ENCODE measurements at places on chromosomes 16 and 17. TPM values are rescaled to one million over a fixed set of nuclear protein-coding genes. Genes with fewer than 3 reads are reported as not detected.

DNA sequence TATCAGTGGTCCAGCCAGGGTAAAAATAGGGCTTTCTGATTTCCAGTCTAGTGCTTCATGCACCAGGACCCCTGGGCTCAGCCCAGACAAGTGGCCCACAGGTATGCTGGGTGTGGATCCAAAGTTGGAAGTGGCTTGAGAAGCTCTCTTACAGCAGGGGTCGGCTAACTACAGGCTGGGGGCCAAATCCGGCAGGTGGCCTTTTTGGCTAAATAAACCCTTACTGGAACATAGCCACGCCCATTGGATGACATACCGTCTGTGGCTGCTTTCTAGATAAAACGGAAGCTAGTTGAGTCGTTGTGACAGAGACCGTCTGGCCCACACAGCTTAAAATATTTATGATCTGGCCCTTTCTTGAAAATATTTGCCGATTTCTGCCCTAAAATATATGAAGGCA is 119.0 kb upstream of the CDC42EP4 start:
- H3K36me3 ChIP-seq = no peaks in the 10 kb centered on the region
- no peak overlapping the region for H3K4me3 ChIP-seq
- no peaks in the 10 kb centered on the region for H3K27me3 ChIP-seq
- H3K4me1 ChIP-seq = peaks cover 4% of the 10 kb centered on the region
- no peak overlapping the region for H3K27ac ChIP-seq

DNA sequence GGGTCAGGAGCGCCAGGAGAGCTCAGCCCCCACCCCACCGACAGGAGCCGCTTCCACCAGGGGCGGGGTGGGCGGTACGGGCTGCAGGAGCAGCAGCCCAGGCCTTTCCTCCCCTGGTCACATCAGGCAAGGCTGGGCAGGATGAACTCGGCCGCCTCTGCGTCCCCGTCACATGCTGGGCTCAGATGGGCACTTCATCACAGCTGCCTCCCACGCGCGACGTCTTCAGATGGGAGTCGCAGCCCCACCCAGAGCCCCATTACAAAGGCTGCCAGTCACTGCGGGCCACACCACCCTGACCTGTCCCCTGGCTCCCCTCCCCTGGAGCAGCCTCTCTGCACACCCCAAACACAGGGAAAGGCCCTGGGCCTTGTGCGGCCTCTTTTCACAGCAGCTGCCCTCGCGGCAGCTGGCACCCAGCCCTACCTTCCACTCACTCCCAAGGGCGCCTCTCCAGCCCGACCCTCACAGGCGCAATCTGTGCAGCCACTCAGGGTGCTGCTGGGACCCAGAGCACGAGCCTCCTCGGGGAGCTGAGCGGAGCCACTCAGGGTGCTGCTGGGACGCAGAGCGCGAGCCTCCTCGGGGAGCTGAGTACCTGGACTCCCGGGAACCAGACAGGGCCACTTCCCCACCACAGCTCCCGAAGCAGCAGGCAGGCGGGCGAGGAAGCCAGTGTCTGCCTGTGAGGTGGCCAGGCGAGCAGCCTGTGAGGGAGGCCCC is 4.7 kb downstream of the ZNF598 start:
- no peak overlapping the region for H3K27ac ChIP-seq
- H3K4me1 ChIP-seq = peaks cover 55% of the 10 kb centered on the region
- H3K4me3 ChIP-seq = no peak overlapping the region
- peaks cover 30% of the 10 kb centered on the region for H3K36me3 ChIP-seq
- no peak for DNase-seq
- H3K27me3 ChIP-seq = no peaks in the 10 kb centered on the region

DNA sequence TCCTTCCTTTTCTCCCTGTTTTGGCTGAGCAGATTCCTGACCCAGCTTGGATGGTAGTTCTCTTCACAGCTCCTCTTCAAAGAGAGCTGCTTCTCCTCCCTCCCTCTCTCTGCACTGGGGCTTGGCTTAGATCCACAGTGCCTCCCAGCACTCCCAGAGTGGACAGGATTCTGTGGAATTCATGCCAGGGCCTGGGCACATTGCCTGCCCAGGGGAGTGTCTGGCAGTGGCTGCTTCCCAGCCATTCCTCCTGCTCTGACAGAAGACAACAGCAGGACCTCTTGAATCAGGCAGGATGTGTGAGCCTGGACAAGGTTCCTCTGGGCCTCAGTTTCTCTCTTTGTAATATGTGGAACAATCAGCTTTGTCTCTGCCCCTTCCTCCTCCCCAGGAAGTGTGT is 4.5 kb upstream of the MMP28 start:
- peaks cover 14% of the 10 kb centered on the region for H3K4me1 ChIP-seq
- H3K27me3 ChIP-seq = peaks cover 11% of the 10 kb centered on the region
- H3K27ac ChIP-seq = no peak overlapping the region
- no peaks in the 10 kb centered on the region for H3K36me3 ChIP-seq
- H3K4me3 ChIP-seq = no peak overlapping the region

DNA sequence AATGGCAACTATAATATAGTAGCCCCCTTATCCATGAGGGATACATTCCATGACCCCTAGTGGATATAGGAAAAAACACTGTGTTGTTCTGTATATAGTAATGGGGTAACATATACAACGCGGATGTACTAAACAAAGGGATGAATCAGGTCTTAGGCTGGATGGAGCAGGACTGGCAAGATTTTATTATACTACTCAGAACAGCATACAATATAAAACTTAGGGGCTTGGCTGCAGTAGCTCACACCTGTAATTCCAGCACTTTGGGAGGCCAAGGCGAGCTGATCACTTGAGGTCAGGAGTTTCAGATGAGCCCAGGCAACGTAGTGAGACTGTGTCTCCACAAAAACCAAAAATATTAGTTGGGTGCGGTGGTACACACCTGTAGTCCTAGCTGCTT is 26.8 kb downstream of the VMP1 start:
- H3K36me3 ChIP-seq = peaks cover 17% of the 10 kb centered on the region
- no peak overlapping the region for H3K4me3 ChIP-seq
- H3K27me3 ChIP-seq = no peaks in the 10 kb centered on the region
- H3K4me1 ChIP-seq = peaks cover 6% of the 10 kb centered on the region
- no peak for DNase-seq
- no peak overlapping the region for H3K27ac ChIP-seq

DNA sequence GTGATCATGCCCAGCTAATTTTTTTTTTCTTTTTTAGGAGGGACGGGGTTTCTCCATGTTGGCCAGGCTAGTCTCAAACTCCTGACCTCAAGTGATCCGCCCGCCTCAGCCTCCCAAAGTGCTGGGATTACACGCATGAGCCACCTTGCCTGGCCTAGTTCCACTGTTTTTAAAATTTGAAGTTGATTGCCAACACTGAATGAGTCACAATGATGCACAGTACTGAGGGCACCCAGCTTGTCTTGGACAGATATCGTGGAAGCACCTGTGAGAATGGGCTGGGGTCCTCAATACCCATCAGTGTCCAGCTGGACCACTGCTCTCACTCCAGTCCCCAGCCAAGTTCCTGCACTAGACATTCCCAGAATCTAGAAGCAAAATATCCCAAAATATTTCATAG is 2.5 kb downstream of the KNOP1 start:
- H3K27ac ChIP-seq = no peak overlapping the region
- H3K4me1 ChIP-seq = peaks cover 13% of the 10 kb centered on the region
- peaks cover 2% of the 10 kb centered on the region for H3K36me3 ChIP-seq

- DNase-seq = no peak
- no peak overlapping the region for H3K27ac ChIP-seq
- no peak overlapping the region for H3K4me3 ChIP-seq
- no peaks in the 10 kb centered on the region for H3K36me3 ChIP-seq
- no peaks in the 10 kb centered on the region for H3K27me3 ChIP-seq
Observed at GRCh38 chr17:1186214-1186820, 6.5 kb upstream of the ABR start.

DNA sequence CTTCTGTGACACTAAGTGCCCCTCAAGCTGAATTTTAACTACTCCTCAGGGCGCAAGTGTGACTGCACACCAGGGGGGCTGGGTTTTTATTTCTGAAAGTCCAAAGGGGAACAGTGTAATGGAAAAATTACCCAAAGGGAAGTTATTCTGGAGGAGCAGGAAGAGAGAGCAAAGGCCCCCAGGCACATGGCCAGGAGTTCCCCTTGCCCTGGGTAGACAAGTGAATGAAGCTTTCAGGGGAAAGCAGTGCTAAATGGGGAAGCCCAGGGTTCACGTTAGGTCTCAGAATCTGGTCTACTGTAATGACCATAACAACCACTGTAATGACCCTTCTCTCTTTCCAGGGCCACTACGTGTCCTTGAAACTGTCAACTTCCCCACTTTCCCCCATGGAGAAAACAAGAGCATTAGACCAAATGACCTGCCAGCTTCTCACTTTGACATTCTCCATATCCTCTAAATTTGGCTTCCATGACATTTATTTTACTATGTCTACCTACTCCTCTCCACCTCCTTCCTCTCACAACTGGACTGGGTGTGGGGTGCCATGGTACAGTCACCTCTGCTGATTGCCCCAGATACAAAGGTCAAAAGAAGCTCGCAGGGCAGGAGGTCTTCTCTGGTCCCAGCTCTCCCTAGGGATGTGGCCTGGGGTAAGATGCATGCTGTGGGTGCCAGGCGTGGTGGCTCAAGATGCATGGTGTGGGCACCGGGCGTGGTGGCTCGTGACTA is 34.1 kb upstream of the MMP2 start:
- no peaks in the 10 kb centered on the region for H3K27me3 ChIP-seq
- H3K4me1 ChIP-seq = no peaks in the 10 kb centered on the region
- H3K4me3 ChIP-seq = no peak overlapping the region
- no peak for DNase-seq
- H3K27ac ChIP-seq = no peak overlapping the region
- H3K36me3 ChIP-seq = no peaks in the 10 kb centered on the region

DNA sequence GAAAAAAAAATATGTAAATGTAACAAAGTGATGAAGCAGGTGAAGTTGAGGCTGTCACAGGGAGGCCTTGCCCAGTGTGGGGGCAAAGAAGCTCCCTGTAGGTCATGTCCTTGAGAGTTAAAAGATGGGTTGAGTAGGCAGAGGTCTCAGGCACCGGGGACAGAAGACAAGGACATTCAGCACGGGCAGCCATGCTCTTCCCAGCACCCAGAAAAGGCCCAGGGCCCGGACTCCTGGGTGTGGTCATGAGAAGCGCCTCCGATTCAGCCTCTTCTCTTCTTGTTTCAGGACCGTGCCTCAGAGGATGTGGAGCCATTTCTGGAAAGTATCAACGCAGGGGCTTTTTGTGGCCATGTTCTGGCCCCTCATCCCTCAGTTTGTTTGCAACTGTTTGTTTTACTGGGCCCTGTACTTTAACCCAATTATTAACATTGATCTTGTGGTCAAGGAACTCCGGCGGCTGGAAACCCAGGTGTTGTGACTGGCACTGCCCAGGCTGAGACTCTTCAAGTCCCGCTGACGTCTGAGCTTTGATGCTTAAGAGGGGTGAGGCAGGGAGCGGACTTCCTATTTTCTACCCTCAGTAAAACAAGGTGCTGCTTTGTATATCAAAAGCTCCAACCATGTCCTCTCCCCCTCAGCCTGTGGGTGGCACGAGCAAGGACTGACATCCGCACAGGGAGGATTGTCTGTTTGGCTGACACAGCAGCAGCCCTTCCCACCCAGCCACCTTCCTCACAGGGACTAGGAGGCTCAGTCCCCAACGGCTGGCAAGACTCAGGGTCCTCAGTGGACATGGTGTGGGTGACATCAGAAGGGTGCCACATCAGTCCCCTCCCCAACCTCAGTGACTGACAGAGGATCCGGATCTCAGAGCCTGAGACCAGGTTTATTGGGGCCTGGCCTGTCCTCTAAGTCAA is 26.5 kb downstream of the PLA2G10 start:
- peaks cover 54% of the 10 kb centered on the region for H3K36me3 ChIP-seq
- DNase-seq = no peak
- no peak overlapping the region for H3K4me3 ChIP-seq

- no peaks in the 10 kb centered on the region for H3K4me1 ChIP-seq
- H3K27me3 ChIP-seq = no peaks in the 10 kb centered on the region
- H3K36me3 ChIP-seq = no peaks in the 10 kb centered on the region
Observed at GRCh38 chr17:51060396-51060795, 60.3 kb downstream of the SPAG9 start.

GRCh38 chr16:87848676-87849345 is 20.5 kb downstream of the SLC7A5 start:
- no peaks in the 10 kb centered on the region for H3K27me3 ChIP-seq
- H3K4me3 ChIP-seq = no peak overlapping the region
- no peak for DNase-seq
- peaks cover 16% of the 10 kb centered on the region for H3K4me1 ChIP-seq

DNA sequence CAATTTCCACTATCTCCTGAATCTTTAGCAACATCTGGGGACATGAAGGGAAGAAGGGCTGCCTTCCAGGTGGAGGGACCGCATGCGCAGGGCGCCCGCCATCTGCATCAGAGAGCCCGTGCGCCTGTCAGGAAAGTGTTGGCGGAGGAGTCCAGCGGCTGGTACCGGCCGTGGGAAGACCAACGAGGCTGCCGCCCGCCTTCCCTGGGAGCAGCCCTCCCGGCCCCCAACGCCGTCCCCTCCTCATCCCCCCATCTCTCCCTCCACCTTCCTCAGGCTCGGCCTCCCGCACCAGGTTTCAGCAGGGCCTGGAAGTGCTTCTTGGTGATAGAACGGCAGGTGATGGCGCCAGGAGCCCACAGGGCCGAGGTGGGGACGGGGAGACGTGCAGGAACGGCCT is 8.8 kb downstream of the CLCN7 start:
- H3K36me3 ChIP-seq = peaks cover 6% of the 10 kb centered on the region
- H3K27ac ChIP-seq = no peak overlapping the region
- no peaks in the 10 kb centered on the region for H3K27me3 ChIP-seq
- no peak overlapping the region for H3K4me3 ChIP-seq

DNA sequence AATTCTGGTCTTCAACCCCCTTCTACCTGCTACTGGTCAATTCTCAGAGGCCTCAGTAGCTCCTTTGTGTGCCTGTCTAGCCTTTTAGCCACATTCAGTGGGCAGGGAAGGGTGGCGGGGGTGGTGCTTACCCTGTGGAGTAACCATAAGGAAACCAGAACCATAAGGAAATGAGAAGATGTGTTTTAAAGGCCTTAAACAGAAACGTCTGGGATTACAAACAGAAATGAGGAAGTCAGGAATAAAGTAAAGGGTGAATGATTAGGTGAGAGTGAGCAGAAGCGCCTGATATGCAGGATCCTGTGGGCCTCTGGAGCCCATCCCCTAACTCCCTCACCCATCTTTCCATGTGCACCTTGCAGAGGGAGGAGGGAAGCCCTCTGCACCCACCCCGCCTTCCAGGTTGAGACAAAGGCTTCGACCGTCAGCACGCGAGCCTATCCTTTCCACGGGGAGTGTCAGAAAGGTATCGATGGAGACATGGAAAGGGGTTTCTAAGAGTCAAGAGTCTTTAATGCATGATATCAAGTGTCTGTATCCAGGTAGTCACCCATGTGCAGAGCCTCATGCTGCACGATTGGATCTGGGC is 20.4 kb downstream of the KIAA0513 start:
- H3K36me3 ChIP-seq = no peaks in the 10 kb centered on the region
- no peak overlapping the region for H3K4me3 ChIP-seq
- H3K4me1 ChIP-seq = peaks cover 9% of the 10 kb centered on the region

The ELMO3 gene
- 2.3 TPM for total RNA-seq

The PRAC1 gene
- not detected for total RNA-seq

The SCRN2 gene
- 35.7 TPM for total RNA-seq

The SEZ6L2 gene
- not detected for total RNA-seq

The MPP3 gene
- total RNA-seq = not detected

The DECR2 gene
- total RNA-seq = 13.0 TPM
